Lung microvascular endothelial cell (primary cell): ENCODE measurements at places on chromosomes 16 and 17. TPM values are rescaled to one million over a fixed set of nuclear protein-coding genes. Genes with fewer than 3 reads are reported as not detected.

DNA sequence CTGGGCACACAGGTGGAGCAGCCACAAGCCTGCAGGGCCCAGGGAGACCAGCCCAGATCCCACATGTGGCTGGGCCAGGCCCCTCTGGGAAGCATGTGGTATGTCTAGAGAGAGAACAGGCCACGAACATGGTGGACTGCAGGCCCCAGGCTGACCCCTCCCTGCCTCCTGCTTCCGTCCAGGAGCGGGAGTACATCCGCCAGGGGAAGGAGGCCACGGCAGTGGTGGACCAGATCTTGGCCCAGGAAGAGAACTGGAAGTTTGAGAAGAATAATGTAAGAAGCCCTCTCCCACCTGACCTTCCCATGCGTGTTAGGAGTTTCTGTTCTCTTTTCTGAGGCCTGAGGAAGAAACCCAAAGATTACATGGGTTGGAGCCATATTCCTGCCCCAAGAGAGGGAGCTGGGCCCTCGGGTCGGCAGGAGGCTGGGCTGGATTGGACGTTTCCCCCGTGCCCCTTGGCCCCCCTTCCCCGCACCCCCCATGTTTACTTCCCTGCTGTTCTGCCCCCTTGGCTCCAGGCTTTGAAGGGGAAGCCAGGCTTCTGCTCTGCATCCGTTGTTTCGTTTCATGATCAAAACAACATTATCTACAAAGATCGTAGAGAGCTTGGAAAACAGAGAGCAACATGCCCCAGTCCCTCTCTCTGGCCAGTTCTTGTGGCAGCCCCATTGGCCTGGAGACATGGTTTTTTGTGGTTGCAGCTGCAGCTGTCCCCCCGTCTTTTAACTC, 5.7 kb upstream of the TCAP start:
- DNase-seq, result peak; percentile 78

MYLK3 gene
- under 0.01 and 0.22 TPM in 2 replicates for total RNA-seq

GRCh38 chr16:49688036-49688697, 167.7 kb downstream of the ZNF423 start:
- DNase-seq, result no peak

DPEP2 gene
- total RNA-seq, result 3.3 and 8.9 TPM in 2 replicates

RNF43 gene
- under 0.01 TPM in 1 of 2 replicates, not detected in the other for total RNA-seq

DNA sequence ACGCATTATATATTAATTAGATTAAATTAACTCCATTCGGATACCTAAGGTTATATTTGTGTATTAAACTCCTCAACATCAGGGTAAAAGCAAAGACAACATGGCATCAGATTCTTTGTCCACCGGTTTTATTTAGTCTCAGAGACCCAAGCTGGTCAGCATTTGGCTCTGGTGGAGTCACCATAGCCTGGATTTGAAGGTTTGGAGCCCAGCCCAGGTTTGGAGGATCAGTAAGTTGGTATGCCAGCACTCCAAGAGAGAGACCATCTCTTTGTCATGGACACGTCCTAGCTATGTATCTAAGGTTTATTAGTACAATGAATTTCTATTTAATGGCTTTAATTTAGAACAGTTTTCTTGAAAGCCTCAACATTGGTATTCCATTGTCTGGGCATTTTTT, 328.4 kb upstream of the RBFOX1 start:
- DNase-seq, result no peak

KRTAP1-5 gene
- not detected in 2 replicates for total RNA-seq

DNA sequence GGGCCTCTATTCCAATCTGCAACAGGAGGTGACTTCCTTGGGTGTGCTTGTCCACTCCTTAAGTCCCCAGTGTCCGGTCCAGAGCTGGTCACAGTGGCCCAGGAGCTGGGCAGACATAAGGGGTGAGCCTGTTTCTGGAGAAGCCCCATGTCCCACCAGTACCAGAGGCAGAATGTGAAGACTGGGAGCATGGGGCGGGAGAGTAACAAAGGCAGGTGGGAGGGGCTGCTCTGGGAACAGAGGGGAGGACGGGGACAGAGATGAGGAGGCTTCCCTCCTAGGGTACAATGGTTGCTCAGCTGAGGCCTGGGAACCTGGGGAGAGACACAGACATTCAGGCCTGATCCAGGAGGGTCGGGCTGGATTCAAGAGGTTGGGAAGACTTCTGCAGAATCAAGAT, 323.3 kb upstream of the TNRC6C start:
- DNase-seq, result no peak

SLC47A1 gene
- total RNA-seq, result 0.22 and 0.40 TPM in 2 replicates

DNA sequence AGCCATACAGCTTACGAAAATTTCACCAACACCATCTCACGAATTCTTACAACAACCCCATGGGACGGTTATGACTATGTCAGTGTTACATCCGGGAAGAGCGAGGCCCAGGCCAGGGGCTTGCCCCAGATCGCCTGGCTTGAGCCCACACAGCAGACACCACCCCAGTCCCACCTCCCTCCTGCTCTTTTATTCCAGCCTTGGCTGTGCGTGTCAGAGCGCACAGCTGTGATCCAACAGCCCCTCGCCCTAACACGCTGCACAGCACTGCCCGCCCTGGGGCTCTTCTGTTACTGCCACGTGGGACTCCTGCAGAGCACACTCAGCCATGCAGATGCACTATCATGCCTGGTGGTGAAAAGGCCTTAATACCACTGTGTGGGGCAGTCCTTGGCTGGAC, 127.9 kb downstream of the ENGASE start:
- no peak for DNase-seq

DNA sequence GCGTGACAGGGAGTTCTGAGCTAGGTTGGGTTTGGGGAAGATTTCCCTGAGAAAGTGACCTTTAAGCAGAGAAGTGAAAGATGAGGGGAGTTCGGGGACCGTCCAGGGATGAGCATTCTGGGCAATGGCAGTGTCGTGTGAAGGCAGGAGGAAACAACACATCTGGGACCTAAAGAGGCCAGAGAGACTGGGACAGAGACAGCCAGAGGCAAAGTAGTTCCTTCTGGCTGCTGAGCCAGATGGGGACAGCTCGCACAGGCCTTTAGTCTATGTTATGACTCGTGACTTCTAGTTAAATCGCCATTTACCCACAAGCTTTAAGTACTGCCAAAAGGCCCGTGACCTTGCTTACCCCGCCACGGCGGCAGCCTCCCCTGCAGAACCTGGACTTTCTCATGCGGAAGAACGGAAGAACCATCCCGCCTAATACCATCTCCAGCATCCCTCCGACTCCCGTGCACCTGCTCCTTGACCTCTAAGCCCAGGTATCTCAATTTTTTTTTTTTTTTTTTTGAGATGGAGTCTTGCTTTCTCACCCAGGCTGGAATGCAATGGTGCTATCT, 8.5 kb upstream of the MED11 start:
- no peak for DNase-seq

DNA sequence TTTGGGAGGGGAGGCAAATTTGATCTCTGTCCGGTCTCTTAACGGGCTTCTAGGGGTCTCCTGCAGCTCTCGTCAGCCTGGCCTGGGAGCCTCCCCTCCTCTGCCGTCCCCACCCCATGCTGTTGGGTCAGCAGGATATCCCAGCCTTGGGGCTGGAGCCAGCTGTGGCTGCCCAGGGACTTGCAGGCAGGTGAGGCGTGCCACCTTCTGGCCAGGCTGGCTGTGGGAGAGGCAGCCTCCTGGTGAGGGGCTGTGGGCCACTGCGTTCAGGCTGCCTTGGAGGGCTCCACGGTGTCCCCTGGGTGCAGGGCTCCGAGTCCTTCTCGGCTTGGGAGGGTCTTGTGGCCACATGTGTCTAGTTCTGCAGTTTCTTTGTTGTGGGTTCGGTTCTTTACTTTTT, 34.6 kb downstream of the TBCD start:
- no peak for DNase-seq

GRCh38 chr16:49488336-49488735, 114.7 kb downstream of the C16orf78 start:
- no peak for DNase-seq

HSD17B1 gene
- 0.44 and 1.8 TPM in 2 replicates for total RNA-seq

DNA sequence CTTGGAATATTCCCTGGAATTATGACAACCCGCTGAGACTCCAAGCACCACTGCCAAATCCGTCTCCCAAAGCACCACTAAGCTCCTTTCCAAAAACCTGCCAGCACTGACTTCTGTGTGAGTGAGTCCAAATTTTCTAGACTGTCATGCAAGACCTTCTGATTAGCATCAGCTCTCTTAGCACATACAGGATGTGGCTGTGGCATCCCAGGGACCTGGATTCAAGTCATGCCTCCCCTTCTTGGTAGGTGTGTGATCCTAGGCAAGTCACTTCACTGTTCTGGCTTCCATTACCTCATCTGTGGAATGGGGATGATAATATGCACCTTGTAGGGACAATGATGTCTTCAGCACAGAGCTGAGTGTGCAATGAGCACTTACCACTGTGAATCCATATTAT, 38.3 kb upstream of the USP7 start:
- DNase-seq, result no peak

HOXB7 gene
- under 0.01 and 1.3 TPM in 2 replicates for total RNA-seq
